Left renal pelvis (tissue), 4 donors: ENCODE measurements at places on chromosomes 3 and 15.

DNA sequence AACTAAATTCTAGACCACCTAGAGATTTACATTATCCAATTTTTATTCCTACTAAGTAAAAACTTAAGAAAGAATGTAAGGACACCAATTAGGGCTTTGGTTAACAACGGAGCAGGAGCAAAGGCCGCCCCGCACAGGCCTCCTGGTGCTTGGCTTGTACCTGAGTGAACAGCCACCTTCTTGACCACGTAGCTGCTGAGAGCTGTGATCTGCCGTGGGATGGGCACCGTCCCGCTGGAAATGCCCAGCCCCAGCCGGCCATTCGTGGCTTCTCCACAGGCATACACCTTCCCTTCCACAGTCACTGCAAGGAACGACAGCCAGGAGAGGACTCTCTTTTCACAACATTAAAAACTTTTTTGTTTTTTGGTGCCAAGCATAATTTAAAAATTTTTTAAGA, 79.6 kb upstream of the OCA2 start:
- no peak for DNase-seq

GRCh38 chr3:7752005-7752404, 749.6 kb upstream of the LMCD1 start:
- no peak for DNase-seq

GRCh38 chr3:89000886-89001285, 106.5 kb upstream of the EPHA3 start:
- DNase-seq, result no peak

DNA sequence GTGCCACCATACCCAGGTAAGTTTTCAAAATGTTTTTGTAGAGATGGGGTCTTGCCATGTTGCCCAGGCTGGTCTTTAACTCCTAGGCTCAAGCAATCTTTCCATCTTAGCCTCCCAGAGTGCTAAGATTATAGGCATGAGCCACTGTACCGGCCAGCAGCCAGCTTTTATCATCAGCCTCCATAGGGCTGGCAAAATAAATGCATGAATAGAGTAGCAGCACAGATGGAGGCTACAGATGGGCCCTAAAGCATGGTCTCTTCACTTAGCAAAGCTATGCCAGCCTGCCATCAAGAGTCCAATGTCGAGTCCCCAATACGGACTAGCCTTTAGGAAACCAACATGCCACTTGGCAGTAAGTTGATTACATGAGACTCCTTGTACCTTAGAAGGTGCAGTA, 63.8 kb downstream of the CNTN3 start:
- DNase-seq, result no peak

DNA sequence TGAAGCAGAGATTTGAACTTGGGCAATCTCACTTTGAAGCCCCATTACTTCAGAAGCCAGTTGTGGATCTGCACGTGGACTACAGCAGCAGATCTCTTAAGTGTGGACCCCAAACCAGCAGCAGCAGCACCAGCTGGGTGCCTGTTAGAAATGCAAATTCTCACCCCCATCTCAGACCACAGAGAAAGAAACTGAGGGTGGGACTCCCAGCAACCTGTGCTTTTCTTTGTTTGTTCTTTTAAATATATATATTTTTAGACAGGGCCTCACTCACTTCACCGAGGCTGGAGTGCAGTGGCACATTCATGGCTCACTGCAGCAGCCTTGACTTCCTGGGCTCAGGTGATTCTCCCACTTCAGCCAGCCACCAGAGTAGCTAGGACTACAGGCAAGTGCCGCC, 53.2 kb downstream of the SLTM start:
- DNase-seq, result no peak

DNA sequence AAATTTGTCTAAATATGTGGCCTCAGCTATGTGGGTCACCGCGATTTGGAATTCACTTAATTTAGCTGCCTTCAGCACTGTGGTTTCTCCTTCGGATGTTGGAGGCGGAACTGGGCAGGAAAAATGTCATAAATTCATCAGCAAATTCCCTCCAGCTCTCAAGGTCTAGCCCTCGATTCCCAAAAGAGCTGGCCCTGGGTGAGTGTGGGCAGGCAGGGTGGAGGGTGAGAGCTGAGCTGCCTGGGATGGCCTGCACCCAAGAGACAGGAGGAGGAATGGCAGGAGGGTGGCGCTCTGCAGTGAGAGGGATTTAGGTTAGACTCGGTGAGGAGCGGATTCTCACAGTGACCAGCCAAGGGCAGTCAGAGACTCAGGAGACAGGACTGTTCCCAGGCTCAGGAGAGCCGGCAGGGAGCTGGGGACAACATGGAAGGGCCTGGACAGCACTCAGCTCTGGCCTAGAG, 57.1 kb downstream of the FEM1B start:
- no peak for DNase-seq

DNA sequence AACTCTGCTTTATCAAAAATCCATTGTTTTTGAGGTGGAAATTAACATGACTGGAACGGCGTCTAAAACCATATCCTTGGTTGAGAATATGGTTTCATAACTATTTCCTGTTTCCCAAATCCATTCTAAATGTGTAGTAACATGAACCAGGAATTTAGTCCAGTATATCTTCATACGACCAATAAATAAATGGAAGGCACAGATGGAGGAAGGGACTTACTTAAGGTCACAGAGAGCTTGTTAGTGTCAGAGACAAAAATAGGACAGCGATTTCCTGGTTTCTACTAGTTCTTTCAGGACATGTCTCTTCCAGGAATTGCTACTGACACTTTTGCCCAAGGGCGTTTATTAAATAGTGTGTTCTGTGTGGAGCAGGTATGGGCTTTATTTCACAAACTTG, 41.2 kb downstream of the HES1 start:
- DNase-seq, result no peak
